ENCODE measurements at places on chromosomes 1 and 21.

- no peak for DNase-seq
Measured at GRCh38 chr1:247936415-247936814, 11.7 kb downstream of the OR2AJ1 start.

DNA sequence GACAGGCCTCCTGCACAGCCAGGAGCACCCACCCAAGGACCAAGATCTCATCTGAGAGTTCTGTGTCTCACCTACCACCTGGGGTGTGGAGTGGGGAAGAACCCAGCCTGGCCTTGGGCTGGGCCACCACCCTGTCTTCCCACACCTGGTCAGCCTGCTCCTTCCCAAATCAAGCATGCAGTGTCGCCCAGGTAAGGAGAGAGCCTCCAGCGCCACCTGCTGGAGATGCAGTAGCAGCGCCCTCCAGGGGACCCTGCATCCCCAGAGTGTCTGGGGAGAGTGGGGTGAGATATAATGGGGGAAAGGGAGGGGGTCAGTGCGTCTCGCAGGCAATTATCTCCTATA lies 32.3 kb downstream of the KIAA2013 start:
- peak; percentile 49 for DNase-seq

DNA sequence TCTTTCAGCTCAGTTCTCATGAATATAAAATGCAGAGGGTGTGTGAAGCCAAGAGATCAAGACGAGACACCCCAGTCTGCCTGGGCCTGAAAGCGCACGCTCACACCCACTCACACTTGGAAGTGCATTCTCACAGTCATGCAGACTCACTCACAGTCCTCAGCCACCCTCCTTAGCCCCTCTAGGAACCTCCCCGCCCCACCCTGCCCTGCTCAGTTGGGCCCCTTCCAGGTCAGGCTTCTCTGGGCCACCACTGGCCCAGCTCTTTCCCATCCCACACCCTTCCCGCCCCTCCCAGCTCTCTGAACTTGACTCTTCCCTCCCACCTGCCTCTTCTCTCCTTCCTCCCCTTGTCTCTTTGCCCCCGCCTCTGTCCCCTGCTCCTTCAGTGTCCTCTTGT lies 93.8 kb downstream of the EPHB2 start:
- DNase-seq, result no peak

GRCh38 chr1:180536821-180537372 lies 21.9 kb upstream of the OVAAL start:
- DNase-seq, result no peak

- no peak for DNase-seq
Measured at GRCh38 chr1:23103001-23103889, 65.4 kb downstream of the LUZP1 start.

DNA sequence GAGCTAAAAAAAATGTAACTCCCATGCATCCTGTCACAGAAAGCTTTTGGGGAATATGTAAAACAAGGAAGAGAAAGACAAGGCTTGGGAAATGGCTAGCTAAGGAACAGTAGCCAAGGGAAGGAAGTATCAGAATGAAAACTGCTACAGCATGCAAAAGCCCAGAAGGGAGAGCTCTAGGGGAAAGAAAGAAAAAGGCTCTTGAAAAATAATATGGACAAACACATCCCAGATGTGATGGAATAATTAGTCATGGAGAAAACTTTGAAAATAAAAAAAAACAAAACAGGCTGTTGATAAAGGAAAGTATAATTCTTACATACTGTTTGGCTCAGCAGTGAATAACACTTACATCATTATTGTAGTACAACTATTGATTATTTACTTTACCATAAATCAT lies 47.9 kb upstream of the VCAM1 start:
- DNase-seq, result no peak

- DNase-seq, result no peak
Measured at GRCh38 chr1:19260211-19261138, 8.9 kb downstream of the MRTO4 start.

- DNase-seq, result no peak
Measured at GRCh38 chr1:154329152-154329521, 3.8 kb downstream of the ATP8B2 start.

DNA sequence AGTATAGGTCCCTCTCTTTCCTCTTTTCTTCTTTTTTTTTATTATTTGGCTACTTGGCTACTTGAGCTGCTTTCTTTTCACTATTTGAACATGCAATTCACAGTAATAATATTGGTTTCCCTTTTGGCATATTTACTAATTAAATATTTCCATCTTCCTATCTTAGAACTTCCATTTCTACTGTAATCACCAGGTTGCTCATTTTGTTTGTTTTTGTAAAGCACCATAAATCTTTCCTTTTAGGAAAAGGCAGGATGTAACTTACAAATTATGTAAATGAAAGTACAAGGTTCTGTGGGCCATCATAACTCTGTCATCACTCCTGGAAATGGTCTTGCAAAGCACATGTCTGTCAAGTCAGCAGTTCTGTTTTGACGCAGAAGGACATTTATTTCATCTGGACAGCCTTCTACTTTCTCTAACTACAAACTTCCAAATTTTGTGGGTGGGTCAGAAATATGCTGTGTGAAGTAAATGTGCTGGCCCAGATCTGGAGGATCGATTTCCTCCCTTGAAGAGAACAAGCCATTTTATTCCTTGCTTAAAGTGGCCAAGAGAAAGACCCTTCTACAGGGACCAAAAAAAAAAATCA lies 71.7 kb upstream of the TNFSF18 start:
- DNase-seq, result no peak

- no peak for DNase-seq
Measured at GRCh38 chr1:194598098-194598497, 1411.7 kb upstream of the B3GALT2 start.

GRCh38 chr1:65992165-65992821 lies 199.6 kb downstream of the PDE4B start:
- no peak for DNase-seq

DNA sequence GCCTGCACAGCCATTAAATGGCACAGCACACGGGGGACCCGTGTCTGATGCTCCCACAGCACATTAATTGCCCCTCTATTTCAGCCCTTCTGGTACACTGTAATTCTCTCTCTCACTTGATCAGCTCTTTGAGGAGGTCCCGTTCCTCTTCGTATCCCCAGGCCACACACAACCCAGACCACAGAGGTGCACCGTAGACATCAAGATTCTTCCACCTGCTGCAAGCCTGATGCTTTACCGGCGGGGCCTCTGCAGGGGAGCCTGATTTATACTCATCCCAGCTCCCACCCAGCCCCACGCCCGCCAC lies 759 bp downstream of the SMYD3 start:
- DNase-seq, result no peak

- no peak for DNase-seq
Measured at GRCh38 chr1:55931081-55931940, 648.1 kb downstream of the PLPP3 start.

GRCh38 chr1:37983546-37983945 lies 6.3 kb downstream of the SF3A3 start:
- no peak for DNase-seq

DNA sequence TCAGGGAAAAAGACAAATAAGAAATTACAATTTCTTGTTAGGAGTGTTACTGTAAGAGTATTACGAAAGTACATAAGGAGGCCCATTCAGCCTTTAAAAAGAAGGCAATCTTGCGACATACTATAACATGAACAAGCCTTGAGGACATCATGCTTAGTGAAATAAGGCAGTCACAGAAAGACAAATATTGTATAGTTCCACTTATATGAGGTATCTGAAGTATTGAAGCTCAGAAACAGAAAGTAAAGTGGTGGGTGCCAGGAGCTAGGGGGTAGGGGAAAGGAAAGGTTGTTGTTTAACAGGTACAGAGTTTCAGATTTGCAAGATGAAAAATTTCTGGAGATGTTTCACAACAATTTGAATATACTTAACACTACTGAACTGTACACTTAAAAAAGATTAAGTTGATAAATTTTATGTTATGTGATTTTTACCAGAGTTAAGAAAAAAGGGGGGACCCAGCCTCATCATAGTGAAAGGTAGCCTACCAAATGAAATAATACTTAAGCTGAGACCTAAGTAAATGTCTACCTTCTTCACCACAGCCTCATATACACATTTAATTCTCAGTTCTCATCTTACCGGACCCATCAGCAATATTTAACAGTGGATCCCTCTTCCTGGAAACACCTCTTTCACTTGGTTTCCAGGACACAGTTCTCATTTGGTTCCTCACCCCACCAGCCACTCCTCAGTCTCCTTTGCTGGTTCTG lies 19.5 kb downstream of the USP24 start:
- no peak for DNase-seq

DNA sequence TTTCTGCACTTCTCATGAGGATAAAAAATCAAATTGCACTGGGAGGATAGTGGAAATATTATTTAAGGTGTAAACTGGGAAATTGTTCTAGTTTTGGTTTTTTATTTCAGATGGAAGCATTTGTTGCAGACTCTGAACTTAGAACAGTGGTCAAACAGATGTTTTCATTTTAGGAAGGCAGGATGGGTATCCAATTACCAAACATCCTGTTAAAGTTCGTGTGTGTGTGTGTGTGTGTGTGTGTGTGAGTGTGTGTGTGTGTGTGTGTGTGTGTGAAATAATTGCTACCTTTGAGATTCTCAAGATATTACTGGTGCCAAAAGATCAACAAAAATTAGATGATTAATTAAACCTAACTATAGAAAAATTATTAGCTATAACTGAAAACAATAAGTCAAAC lies 24.3 kb upstream of the DUSP10 start:
- no peak for DNase-seq

- no peak for DNase-seq
Measured at GRCh38 chr1:228013131-228013934, 6.5 kb downstream of the WNT3A start.

DNA sequence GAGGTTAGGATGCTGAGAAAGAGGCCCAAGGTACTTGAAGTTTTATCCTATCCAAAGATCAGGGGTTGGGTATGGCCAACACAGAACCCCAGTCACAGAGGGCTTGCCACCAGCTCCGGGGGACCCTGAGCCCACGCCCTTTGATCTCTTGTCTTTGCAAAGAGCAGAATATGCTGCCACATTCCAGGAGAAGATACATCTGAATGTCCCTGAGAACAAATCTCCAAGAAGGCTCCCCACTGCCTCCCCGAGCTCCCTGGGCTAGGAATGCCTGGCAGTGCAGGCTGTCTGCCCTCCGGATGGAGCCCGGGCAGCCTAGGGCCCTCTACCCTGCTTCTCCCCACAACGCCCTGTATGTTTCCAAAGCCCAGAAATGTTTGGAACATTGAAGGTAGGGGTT lies 49.2 kb downstream of the AJAP1 start:
- no peak for DNase-seq

GRCh38 chr1:53110370-53111072 lies 31.9 kb downstream of the SLC1A7 start:
- no peak for DNase-seq

DNA sequence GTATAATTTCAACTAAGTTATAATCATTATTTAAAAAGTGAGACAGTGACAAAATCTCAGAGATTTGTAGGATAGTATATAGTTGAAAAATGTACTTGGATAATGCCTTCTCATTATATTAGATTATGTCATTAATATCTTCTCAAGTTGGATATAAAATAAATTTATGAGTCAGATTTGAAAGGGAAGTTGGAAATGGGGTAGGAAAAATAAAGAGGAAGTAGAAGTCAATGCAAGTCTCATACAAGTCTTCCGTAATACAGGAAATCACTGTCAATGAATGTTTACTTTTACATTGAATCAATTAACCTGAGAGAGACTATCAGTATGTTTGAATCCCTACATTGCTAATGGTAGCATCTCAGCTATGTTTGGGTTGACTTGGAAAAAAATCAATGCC lies 16.2 kb upstream of the RNPC3 start:
- DNase-seq, result no peak

- DNase-seq, result no peak
Measured at GRCh38 chr1:186958520-186958919, 129.8 kb downstream of the PLA2G4A start.

- no peak for DNase-seq
Measured at GRCh38 chr1:214259353-214259977, 21.5 kb upstream of the SMYD2 start.

DNA sequence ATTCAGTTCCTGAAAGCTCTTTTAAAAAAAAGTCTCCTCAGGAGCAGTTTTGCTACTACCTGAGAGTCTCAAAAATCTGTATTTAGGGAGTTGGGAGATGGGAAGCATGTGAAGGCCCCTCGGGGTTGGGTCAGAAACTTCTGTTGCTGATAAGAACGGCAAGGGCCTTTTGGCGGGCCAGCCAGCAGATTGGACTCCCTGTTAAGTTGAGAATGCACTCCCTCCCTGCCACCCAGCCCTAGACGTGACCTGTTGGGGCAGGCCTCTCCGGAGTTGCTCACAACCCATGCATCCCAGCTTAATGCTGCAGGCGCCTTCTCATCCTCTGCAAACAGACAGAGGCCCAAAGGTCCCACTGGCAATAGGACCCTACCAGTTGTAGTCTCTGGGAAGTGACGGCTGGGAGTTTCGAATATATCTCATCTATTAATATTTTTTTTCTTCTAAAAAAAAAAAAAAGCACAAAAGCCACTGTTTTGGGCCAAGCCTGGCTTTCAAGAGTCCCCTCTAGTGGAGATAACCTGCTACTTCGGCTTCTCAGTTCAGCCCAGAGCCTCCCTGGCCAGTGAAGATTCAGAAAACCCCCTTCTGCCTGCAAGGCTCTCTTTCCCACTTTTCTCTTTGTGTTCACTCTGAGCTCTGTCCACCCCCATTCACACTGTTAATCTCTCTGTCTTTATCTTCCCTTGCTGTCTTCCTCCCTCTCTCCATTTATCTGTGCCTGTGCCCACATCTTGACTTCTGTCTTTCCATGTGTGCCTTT lies 5.3 kb downstream of the PLXNA2 start:
- no peak for DNase-seq

- DNase-seq, result no peak
Measured at GRCh38 chr1:24058671-24059455, 53.1 kb downstream of the MYOM3 start.

- no peak for DNase-seq
Measured at GRCh38 chr21:33036430-33037162, 10.9 kb downstream of the OLIG2 start.

GRCh38 chr1:68916221-68916902 lies 419.5 kb upstream of the DEPDC1 start:
- no peak for DNase-seq

GRCh38 chr1:193181985-193182384 lies 4.4 kb downstream of the B3GALT2 start:
- DNase-seq, result no peak

GRCh38 chr1:247528812-247529474 lies 7.3 kb downstream of the OR2C3 start:
- DNase-seq, result no peak

DNA sequence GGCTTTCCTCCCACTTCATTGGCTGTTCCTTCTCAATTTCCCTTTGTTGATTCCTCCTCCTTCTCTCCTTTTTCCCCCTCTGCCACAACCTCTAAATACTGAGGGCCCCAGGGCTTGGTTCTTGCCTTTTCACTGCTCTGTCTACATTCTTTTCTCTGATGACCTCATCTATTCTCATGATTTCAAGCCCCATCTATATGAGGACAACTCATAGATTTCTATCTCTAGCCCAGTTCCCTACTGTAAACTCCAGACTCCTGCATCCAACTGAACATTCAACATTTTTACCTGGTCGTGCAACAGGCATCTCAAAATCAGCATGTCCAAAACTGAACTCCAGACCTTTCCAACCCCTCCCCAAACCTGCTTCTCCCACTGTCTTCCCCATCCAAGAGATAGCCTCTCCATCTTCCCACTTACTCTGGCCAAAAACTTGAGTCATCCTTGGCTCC lies 11.5 kb upstream of the SLC9A1 start:
- DNase-seq, result no peak
